Fibroblast of skin of abdomen (primary cell): ENCODE measurements at places on chromosomes 7 and 10.

DNA sequence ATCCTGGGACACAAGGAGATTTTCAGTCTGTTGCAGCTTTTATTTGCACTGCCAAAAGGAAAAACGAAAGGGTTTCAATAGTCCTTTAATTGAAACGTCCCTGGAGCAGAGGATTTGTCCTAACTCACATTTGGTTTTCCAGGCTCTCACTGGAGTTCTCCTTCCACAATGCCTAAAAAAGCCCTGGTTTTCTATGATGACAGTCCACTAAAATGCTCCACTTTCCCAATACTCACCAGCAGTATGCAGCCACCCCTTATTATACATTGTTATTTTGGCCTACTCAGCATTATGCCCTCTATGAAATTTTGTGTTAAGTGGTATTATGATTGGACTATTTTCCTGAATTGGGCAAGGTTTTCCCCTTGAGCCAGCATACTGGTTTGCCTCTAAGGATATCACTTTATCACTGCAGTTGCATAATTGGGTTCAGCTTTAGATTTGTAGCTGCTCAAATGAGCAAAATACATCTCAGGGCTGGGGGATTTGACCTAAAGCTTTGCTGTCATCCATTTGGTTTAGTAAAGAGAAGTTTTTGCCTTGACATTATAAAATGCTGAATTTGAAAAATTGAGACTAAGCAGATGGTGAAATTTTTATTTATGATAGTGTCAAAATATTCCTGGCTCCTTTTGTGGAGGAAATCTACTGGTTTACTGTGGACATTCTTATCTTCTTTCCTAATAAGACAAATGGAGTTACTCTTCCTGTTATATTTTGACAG is 239.2 kb downstream of the RNLS start:
- DNase-seq = peak; percentile 3

GRCh38 chr10:64283621-64284020 is 762.4 kb downstream of the REEP3 start:
- DNase-seq = no peak

GRCh38 chr10:17028798-17029197 is 100.8 kb downstream of the CUBN start:
- no peak for DNase-seq

GRCh38 chr10:100943508-100943907 is 25.8 kb upstream of the SEMA4G start:
- DNase-seq = no peak

GRCh38 chr10:123636598-123637325 is 29.4 kb upstream of the GPR26 start:
- peak; percentile 59 for DNase-seq

GRCh38 chr7:46681865-46682503 is 760.9 kb upstream of the IGFBP3 start:
- no peak for DNase-seq

DNA sequence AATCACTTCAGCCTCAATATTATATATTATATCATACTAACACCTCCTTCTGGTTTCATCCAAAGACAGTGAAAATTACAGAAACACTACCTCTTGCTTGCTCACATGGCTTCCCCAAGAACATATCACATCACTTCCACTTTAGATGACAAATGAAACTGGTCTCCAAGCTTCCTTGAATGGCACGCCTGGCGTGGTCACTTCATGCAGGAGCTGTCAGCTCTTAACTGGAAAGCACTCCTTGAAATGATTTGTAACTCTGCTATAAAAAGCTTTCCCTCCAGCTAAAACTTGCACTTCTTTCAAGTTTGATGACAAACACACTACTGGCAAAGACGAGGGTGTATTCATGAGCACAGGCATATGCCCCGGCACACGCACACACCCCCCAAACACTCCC is 84.1 kb upstream of the INHBA start:
- no peak for DNase-seq

DNA sequence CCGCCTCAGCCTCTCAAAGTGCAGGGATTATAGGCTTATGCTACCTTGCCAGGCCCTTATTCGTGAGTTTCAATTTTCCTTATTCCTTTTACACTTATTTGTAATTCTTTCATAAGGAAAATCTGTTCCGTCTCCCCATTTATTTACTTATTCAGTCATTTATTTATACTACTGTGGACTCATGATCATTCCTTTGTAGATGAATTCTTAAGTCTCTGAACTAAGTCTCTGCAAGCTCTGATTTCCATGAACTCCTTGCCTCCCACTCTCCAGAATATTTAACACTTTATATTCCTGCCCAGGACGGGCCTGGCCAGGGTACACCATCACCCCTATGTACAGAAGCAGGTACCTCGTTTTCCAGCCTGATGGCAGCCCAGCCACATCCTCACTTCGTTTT is 39.4 kb downstream of the PFKFB3 start:
- DNase-seq = no peak

DNA sequence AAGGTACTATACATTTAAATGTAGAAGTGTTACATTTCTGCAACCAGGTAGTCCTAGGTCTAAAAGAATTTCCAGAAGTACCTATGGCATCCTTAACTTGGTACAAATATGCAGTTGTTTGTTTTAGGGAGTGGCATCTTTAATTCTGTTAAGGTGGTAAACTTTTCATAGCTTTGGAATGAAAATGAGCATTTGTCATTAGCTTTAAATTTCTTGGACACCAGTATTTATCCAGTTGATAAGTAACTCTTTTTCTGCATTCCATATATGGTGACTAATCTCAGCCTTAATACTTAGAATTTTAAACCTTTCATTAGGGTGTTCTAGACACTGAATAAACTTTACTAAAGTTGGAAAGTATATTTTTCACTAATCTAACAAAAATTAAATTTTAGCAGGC is 10.8 kb downstream of the SLF2 start:
- DNase-seq = no peak

GRCh38 chr10:132207536-132208461 is 21.1 kb downstream of the DPYSL4 start:
- no peak for DNase-seq

DNA sequence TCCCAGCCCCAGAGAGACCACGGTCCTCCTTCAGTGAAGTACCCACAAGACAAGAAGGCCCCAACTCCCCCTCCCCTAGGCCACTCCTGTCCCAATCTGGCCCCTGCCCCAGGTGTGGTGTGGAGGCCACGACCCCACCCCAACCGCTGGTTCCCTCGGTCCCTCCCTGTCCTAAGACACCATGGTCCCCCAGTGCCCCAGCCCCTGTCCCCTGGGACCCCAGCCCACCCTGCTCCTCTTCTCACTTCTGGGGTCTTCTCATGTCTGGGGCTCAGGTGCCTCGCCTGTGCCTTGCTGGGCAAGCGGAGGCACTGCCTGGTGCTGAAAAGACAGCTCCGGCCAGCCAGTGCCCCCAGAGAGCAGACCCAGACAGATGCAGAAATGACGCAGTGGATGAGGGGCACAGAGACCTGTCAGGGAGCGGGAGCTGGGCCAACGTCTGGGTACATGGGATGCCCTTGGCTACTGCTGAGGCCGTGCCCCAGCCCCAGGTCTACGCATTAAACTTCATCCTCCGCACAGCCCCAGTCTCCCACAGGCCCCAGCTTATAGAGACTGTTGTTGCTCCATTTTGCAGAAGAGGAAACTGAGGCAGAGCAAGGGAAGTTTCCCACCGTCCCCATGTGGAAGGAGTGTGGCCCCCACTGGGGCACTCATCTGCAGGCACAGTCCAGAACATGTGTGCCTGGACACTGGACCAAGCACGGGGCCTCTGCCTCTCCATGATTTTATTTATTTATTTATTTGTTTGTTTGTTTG is 14.8 kb downstream of the GRIFIN start:
- DNase-seq = no peak

DNA sequence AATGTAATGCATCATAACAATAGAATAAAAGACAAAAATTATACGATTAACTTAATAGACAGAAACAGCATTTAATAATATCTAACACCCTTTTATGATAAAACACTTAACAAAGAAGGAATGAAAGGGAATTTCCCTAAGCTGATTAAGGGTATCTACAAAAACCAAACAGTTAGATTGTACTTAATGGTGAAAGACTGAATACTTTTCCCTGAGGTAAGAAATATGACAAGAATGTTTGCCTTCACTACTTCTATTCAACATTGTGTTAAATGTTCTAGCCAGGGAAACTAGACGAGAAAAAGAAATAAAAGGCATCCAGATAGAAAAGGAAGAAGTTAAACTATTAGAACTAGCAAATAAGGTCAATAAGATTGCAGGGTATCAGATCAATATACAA is 276.9 kb downstream of the BAMBI start:
- DNase-seq = no peak

DNA sequence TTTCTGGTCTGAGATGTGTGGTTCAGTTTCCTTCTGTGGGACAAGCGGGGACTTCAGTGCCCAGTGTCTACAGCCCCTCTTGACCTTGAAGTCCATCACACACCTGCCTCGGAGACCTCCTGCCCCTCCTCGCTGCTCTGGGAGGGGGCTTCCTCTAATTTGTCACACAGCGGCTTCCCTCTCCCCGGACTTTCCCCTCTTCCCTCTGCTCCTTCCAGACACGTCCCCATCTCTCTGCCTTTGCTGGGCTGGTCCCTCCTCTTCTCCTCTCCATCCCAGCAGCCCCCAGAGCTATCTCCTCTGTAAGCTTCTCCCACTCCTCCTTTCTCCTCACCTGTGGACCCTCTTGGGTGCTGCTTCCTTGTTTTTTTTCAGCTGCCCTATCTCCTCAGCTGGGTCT is 122.2 kb upstream of the SORCS3 start:
- no peak for DNase-seq

GRCh38 chr10:130022511-130023299 is 58.6 kb upstream of the EBF3 start:
- peak; percentile 93 for DNase-seq

DNA sequence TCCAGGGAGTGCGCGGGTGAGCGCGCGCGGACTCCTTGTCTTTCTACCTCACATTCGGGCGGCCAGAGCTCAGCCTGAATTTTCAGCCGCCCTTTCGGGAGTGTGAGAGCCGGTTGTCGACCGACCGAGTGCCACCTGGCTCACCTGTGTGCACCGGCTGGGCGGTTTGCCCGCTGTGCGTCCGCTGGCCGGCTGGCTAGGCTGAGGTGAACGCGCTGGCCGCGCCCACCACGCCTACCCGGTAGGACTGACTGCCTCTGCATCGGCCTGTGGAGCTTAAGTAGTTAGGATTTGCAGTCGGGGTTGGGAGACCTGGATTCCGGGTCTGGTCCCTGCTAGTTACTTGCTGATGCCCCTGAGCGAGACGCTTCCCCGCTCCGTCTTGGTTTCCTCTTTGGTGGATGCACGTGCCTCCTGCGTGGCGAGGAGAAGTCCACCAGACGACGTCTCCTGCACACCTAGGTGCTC is 553 bp downstream of the TSPAN15 start:
- DNase-seq = no peak

DNA sequence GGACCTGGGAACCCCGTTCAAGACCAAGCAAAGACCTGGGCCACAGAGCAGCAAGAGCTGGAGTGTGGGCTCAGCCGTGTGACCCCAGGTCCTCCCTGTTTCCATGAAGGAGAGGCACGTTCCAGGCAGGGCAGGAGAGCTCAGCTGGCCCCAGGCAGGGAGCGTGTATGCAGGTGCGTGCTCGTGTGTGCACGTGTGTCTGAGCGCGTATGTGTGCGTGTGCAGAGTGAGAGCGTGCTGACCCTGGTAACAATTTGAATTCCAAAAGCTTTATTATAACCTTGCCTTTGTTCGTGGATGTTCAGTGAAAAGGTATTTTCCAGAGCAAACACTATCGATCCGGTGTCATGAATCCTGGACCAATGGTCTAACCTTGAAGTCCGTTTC is 54.6 kb downstream of the FOXL3 start:
- no peak for DNase-seq

GRCh38 chr10:24866604-24867583 is 85.5 kb downstream of the PRTFDC1 start:
- DNase-seq = peak; percentile 74

- no peak for DNase-seq
Observed at GRCh38 chr7:123836656-123837055, 8.3 kb upstream of the HYAL4 start.

- peak; percentile 42 for DNase-seq
Observed at GRCh38 chr7:69708857-69709256, 110.6 kb downstream of the AUTS2 start.

GRCh38 chr7:158367634-158367982 is 220.0 kb downstream of the PTPRN2 start:
- no peak for DNase-seq

DNA sequence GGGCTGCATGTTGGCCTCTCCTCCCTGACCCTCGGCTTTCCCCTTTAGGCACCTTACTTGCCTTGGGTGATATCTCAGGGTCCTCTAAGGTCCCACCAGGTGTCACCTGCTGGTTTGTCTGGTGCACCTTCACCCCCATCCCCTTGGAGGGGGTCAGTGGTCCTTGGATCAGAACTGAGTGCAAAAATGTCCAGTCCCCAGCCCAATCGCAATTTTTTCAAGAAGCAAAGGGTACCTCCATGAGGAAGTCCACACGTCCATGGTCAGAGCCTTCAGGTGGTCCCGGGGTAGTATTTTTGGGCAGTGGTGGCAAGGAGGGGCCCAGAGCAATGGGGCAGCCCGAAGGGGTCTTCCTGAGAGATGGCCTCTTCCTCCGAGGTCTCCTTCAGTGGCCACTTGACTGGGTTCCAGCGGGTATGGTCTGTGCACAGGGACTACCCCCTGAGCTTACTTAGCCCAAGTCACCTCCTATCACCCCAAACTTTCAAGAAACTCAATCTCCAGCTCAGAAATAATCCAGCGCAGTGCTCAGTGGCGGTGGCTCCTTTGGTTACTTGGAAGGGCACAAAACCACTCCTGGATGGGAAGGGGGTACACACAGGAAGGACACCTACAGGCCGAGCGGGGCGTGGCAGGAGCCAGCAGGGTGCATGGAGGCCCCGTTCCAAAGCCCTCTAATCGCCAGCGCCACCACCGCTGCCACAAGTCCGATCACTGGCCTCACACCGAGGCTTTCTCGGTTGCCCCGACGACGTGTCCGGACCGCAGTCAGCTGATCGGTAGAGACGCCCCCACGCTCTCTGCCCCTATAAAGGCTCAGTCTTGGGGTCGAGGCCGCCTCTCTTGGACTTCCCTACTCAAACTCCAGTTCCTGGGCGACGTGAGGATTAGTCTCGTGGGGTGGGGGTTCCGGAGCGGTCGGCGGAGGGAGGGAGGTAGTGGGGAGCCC is 4.5 kb downstream of the SAP25 start:
- DNase-seq = no peak

DNA sequence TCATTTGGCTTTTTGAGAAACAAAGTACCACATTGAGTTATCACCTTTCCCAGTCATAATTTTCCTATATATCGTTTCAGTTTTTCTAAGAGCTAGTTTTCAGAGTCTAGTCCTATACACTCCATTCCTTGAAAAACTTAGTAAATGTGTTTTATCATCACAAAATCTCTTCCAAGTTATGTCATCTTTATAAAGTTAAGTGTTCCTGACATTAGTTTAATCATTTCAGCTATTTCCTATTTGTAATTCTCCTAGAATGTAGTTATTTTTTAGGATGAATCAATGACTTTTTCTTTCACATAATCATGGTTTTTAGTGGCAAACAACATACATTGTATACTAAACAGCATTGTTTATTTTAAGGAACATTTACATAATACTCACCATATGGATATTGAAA is 191.7 kb upstream of the BET1 start:
- no peak for DNase-seq

- no peak for DNase-seq
Observed at GRCh38 chr7:64653721-64654401, 12.1 kb upstream of the ZNF107 start.

GRCh38 chr7:142709921-142710320 is 39.4 kb upstream of the PRSS1 start:
- DNase-seq = no peak

- DNase-seq = peak; percentile 41
Observed at GRCh38 chr10:125209591-125210355, 49.4 kb upstream of the CTBP2 start.
